Activated CD4-positive, alpha-beta T cell treated with anti-CD3 and anti-CD28 coated beads for 36 hours (primary cell): ENCODE measurements at places on chromosomes 6 and 20. TPM values are rescaled to one million over a fixed set of nuclear protein-coding genes. Genes with fewer than 3 reads are reported as not detected.

The FAM209B gene
- 0.43 TPM for total RNA-seq

The CST4 gene
- not detected for total RNA-seq

The GHRH gene
- not detected for total RNA-seq

The HCK gene
- total RNA-seq: not detected

The ENPP5 gene
- 0.23 TPM for total RNA-seq

The PPP2R5D gene
- total RNA-seq: 57.3 TPM

The TPX2 gene
- total RNA-seq: 179 TPM

The RRP36 gene
- 45.8 TPM for total RNA-seq

The RIN2 gene
- not detected for total RNA-seq

The FOXA2 gene
- total RNA-seq: not detected

The RAD21L1 gene
- total RNA-seq: 0.32 TPM

GRCh38 chr20:49675368-49676151, 38.1 kb downstream of the B4GALT5 start:
- DNase-seq: no peak

- peak; percentile 14 for DNase-seq
Measured at GRCh38 chr6:36442103-36442670, 467 bp downstream of the PXT1 start.

DNA sequence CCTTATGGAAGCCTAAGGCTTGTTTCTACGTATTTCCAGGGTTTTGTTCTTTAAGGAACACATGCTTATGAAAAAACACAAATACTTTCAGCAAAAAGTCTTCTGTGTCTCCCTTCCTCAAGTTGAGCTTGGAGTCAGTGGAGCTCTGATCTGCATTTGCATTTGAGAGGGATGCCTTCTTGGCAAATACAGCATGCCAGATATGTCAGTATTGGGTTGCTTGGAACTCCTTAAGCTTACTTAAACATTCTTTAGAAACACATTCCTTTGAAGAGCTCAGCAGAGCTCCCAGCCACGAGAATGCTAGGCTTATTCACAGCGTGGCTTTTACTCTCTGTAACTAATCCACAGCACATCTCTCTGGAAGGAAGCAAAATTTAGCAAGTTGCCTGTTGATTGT, 68.3 kb downstream of the ANKRD6 start:
- no peak for DNase-seq

DNA sequence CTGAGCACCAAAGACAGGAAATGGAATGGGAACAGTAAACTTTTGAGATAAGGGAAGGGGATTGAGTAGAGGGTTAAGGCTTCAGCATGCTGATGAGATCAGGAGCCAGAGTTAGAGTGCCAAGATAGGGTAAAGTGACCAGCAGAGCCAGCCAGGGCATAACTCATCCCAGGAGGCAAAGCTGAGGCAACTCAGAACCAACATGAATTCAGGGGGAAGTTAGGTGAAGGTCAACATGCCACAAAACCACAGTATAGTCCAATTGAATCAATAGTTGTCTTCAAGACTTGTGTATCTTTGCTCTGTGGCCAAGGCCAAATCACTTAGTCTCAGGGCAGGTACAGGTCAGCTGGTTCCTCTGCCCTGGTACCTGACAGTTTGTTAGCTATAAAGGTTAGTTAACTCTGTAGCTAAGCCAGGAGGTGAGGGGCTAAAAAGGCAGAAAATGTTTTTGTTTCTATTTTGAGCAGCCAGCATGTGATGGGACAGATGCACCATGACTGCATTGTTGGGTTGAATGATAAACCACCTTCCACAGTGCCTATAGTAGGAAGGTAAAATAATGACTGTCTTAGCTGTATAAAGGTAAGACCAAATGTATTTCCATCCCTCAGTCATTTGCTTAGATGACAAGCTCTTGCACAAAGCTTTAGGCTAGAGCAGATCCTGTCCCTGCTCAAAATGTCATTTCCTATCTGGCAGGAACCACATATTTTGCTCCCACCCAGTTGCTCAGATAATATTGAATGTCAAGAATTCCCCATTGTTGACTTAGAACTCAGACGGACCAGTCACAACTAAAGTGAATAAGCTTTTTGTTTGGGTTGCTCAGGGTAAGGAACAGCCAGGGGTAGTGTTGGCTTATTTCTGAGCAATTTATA, 15.8 kb downstream of the RNF8 start:
- DNase-seq: no peak

GRCh38 chr6:154388803-154389202, 32.2 kb upstream of the IPCEF1 start:
- no peak for DNase-seq

- no peak for DNase-seq
Measured at GRCh38 chr6:113340371-113340770, 516.8 kb upstream of the MARCKS start.

DNA sequence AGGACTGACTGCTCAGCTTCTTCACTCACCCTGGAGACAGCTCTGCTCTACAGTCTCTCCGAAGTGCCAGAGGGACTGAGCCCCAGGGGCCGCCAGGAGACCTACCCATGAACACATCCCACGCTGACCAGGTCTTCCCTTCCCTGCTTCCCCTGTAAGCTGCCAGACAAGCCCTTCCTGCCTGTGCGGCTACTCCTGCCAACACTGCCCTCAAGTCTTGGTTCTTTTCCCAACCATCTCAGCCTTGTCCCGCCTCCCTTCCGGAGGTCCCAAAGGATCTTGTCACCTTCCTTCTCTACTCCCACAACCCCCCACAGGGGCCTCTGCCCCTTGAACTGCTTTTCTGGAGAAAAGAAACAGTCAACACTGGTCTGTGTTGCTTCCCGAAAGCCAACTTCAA, 15.0 kb downstream of the CPNE5 start:
- DNase-seq: no peak

- DNase-seq: no peak
Measured at GRCh38 chr6:127023001-127023778, 95.3 kb upstream of the RSPO3 start.

DNA sequence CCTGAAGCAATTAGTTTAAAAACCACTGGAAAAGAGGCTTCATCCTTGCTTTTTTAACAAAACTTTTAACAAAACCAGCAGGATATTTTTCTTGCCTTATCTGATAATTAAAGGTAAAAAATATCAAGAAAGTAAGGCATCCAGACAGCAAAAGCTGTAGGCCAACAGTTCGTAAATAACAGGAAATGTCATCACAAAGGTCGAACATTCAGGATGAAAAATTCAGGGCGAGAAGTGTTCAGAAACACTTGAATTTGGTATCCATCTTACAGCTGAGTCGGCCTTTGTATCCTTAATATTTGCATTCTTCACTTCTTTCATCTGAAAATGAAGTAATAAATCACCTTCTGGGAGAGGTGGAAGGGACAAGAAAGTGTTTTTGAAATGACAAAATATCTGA, 8.2 kb upstream of the FILIP1 start:
- no peak for DNase-seq

GRCh38 chr6:25652007-25652515, at the start of gene SCGN:
Gene SCGN, plus strand, starts transcription at chr6:25652215. Its CDS starts 189 bp downstream, at chr6:25652404.
- peak; percentile 75 for DNase-seq

DNA sequence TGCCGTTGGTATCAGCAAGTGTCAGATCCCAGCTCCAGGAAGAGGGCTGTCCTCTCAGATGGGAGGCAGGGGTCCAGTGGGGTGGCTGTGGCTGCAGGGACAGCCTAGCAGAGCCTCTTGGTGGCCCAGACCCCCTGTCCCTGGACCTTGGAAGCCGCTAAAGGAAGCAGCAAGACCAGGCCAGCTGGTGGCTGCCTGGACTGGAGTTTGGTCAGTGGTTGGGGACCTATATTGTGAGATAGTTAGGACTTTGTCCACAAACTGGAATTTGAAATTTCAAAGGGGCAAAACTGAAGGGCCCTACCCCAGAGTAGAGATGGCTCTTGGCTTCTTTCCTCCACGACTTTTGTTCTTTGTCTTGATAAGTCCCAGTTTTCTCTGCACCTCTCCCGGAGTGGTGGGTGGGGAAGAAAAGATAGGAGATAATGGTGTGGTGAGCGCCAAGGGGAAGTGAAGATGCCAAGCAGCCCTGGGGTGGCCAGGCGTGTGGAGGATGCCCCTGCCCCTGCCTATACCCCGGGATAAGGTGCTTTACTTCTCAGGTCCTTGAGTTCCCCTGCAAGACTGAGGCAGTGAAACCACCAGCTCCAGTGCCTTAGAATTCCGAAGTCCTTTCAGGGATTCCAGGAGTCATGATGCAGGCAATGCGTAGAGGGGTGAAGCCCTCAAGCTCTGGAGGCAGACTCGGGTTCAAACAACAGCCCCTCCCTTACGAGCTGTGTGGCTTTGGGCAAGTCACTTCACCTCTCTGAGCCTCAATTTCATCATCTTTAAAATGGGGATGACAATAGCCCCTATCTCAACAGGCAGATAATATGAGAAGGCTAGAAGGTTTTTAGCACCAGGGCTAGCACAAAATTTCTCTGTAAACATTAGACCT, 40.2 kb downstream of the HNF4A start:
- DNase-seq: no peak

GRCh38 chr20:21618759-21619416, 86.6 kb upstream of the PAX1 start:
- DNase-seq: no peak

DNA sequence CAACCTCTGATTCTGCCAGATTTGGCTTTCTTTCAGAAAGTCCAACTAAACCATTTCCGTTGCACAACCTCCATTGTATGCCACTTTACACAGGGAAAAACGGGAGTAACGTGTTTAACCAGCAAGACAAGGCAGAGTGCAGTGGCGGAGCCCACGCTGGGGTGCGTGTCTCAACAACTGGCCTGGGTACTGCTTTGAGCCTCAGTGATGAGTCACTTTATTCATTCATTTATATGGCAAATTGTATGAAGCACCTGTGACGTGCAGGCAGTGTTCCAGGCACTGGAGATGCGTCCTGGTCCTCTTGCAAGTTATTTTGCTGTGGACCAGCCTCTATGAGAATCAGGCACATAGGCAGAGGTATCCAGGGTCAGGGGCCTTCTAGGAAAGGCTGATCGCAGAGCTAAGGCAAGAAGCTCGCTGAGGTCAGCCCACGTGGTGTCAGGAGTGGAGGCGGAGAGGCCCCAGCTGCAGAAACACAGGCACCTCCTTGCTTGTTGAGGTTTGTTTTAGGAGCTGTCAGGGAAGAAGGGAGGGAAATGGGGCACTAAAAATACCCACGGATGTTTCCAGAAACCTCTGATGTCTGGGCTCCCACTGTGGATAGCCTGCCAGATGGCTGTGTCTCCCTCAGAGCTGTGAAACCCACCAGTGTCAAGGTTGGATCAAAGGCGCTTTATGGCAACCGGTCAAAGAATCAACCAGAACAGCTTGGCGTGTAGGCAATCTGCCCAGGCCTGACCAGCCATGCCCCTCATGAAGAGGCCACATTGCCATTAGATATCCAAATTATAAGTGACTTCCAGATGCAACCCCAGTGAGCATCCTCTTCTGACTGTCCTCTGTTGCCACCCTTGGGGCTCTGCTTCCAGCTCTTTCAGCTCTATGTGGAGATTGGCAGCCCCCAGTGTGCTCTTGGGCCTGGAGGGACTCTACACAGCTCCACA, 157.2 kb downstream of the CD83 start:
- no peak for DNase-seq

- DNase-seq: no peak
Measured at GRCh38 chr6:17472653-17473183, 79.3 kb downstream of the CAP2 start.

DNA sequence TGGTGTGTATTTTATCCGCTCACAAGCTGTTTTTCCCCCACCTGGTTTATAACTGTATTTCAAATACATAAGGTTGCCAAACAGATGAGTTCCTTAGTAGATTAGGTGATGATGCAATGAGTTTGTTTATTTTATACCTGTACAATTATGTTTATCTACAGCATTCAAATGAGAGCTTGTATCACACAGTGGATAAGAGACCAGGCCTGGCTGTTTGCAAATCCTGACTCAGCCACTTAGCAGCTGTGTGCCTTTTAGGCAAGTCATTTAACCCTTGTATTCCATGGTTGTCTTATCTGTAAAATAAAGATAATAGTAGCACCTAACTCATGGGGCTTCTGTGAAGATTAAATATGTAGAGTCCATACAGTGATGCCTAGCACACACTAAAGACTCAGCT, 143.7 kb downstream of the MOXD1 start:
- DNase-seq: no peak

GRCh38 chr6:142322504-142323198, 20.8 kb downstream of the ADGRG6 start:
- DNase-seq: no peak

- DNase-seq: no peak
Measured at GRCh38 chr6:11973238-11973637, 38.9 kb upstream of the HIVEP1 start.

DNA sequence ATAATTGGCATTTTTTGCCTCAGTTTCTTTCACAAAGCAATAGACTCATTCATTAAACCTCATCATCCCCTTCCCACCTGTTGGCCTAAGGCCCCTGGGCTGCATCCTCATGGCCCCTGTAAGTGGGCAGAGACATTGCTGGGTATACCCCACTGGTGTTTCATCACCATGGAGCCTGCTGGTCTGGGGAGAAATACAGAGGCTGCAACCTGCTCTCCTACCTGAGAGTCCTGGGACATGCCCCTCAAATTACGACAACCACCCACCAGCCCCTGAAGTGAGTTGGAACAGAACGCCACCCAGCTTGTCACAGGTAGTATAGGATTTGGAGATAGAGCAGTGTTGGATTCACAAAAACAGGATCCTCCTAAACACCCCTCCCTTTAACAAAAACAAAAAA, 190.8 kb downstream of the ANKRD60 start:
- no peak for DNase-seq

GRCh38 chr6:132614554-132614953, 9.5 kb downstream of the TAAR2 start:
- DNase-seq: no peak

DNA sequence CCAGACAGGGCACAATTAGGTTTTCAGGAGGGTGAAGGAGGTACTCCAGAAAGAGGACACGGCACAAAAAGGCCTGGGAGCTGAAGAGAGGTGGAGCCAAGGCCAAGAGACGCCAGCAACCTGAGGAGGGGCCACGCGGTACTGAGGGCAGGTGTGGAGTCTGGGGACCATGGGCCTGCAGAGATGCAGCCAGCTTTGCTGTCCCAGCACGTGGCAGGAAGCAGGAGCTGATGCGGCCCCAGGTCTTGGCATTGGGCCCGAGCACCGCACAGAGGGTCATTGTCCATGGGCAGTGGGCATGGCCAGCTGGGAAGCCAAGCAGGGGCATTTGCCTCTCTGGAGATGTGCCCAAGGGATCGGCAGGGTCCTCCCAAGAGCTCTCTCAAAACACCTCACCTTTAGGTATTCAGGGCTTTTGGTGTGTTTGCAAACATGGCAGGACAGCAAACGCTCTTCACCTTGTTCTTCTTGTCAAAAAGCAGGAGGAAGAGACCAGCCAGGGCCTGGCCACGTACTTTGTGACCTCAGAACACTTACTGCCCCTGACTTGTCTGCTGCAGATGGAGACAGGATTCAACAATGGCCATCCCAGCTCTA, 1.4 kb upstream of the BPIFB1 start:
- no peak for DNase-seq

- DNase-seq: no peak
Measured at GRCh38 chr6:43972913-43973300, 154.3 kb downstream of the MRPL14 start.

DNA sequence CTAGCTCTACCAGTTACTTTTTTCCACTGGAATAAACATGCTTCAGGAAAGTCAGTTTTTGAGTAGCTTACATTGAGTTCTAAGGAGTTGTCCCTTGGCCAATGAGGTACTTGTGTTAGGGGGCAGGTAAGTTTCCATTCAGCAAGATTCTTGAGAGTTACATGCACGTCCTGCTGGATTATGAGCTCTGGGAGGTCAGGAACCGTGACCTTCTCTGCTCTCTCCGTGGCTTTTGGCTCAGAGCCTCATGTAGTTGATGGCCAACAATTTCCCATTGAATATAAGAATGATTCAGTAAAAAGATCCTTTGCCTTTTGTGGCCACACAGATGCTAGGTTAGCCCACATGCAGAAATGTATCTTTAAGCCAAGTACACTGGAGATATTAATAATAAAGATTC, 181.8 kb upstream of the RALGAPA2 start:
- DNase-seq: no peak
